ENCODE measurements at places on chromosomes 5 and 9.

DNA sequence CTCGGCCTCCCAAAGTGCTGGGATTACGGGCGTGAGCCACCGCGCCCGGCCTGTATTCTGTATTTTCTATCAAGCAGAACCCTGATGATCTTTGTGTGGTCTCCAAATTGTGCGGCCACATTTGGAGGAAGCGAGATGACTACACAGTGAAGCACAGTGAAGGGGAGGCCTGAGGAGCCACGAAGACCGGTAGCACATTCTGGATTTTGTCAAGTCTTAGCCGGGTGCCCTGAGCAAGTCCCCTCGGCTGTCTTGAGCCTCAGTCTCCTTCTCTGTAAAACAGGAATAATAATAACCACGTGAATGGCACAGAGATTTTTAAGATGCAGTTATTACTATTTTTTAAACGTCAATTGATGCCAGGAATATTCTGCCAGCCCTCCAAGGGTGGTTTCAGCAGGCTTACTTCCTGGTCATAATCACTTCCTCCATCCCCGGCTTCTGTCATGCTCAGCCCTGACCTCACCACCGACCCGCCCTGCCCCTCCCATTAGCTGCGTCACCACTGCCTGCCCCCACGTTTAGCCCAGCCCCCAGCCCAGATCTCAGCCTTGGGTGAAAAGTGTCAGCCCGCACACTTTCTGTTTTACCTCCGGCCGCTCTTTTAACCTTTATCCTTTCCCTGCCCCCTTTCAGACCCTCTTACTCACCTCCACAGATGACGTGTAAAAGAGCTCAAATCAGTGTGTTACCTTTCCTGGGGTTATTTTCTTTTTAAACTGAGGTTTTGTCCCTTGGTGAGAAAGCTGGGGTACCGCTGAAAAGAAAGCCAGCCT is 27.0 kb upstream of the ERGIC1 start:
- peak; percentile 95 for DNase-seq

DNA sequence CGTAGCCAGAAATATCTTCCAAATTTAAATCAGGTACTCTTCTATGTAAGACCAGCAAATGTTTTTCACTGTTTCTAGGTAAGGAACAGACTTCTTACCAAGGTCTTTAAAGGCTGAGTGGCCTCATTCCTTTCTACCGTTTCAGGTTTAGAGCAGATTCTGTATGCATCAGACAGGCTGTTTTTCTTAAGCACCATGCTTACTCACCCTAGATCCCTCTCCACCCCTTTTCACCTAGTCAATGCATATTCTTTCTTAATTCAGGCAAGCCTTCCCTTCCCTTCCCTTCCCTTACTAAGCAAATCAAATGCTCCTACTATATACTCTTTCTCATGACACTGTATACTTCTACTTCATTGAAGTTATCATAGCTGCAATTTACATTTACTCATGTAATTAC is 70.7 kb downstream of the RFX3 start:
- no peak for DNase-seq

DNA sequence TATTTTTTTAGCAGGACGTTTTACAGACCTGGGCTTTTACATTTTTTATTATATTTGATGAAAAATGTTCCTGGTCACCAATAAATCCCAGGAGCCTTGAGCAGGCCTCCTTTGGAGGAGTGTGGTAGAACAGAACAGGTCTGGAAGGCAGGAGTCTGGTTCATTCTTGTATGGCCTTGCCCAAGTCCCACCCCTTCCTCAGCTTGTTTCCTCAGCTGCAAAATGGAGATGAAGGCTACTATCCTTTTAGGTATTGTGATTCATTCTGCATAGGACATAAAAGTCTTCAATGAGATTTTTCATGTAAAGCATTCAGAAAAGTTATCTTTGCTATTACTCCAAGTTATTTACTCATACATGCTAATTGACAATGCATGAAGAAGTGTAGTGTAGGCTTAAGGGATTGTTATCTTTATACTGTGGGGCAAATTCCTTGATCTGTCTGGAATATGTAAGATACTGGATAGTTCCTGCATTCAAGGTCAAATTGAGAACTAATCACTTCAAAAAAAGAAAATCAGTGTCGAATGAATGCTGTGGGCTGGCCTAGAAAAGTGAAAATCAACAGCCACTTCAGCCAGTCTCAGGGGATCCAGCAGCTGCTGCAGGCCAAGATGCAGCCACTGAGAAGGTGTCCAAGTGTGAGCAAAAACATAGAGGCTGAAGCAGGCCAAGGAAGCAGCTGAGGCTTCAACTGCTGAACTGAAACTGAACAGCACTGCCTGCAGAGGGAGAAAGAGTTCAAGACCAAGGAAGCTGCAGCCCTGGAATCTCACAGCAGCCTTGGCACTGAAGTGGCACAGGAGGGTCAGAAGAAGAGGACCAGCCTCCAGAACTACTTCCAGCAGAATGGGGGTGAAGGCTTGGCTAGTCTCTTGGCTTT is 15.5 kb upstream of the SLC36A3 start:
- DNase-seq, result peak; percentile 9

DNA sequence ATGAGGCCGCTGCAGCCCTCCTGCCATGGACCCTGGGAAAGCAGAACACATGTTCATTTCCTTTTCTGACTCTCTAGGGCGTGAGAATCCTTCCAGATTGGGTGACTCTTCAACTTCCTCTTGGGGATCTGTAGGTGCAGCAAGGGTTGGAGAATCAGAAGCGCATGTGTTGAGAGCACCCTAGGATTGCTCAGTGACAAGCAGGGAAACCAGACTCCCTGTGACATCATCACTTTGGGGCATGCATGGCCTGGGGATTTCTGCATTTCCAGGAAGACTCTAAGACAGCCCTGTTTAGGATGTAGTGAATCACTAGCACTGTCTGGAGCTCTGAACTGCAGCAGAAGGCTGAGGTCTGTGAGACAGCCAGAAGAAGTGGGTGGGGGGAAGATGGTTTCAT is 15.1 kb upstream of the LCP2 start:
- DNase-seq, result no peak

GRCh38 chr5:181173420-181174342 is 26.3 kb downstream of the OR2V2 start:
- no peak for DNase-seq

DNA sequence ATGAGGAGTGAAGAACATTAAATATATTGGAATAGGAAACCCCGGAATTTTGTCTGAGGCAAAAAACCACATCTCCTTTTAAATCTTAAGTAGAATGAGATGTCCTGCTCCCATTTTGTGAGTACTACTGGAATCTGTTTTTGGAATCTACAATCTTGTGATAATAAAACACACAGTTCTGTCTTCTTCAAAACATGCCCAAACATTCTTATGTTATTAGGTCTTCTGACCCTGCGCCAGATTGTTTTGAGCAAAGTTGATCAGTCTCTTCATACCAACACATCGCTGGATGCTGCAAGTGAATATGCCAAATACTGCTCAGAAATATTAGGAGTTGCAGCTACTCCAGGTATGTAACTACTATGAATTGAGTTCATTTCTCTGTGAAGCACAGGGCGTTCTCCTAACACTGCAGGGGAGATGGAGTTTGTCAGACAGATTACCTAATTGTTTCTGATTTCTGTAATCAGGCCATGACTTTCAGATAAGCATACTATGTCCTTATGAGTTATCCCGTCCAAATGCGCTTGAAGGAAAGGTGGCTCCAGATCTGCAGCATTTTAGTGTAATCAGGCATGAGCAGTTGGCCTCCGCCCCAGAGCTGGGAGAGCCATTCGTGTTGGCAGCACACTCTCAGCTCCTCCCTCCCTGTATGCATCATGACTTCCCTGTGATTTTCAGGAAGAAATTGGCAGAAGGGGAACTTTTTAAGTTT is 88.0 kb downstream of the NLN start:
- DNase-seq, result peak; percentile 83

DNA sequence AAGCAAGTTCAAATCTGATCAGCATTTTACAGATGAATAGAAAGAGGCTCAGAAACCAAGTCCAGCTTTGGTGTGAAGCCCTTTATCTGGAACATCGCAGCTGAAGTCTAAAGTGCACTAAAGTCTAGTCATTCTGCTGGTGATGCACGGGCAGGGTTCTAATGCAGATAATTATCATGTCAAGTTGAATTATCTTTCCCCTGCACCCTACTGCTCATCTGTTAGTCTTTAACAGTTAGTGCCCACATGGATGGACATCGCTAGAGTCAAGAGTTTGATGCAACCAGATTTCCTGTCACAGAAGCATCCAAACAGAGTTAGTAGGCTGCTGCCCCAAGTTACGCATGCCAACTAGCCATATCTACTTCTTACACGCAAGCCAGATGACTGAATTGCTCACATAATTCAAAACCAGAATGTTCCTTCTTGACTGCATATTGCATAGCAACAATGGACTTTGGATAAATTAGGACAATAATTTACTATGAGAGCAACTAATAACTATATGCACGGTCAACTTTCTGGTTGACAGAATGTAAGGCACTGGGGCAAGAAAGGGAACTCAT is 1.6 kb upstream of the TOMM5 start:
- DNase-seq, result no peak

GRCh38 chr9:134652291-134653225 is 11.0 kb downstream of the COL5A1 start:
- no peak for DNase-seq

All from transverse colon (tissue), 4 donors.